Left lung (tissue), 14 donors: ENCODE measurements at places on chromosomes 7 and 10. TPM values are rescaled to one million over a fixed set of nuclear protein-coding genes. Genes with fewer than 3 reads are reported as not detected.

DNA sequence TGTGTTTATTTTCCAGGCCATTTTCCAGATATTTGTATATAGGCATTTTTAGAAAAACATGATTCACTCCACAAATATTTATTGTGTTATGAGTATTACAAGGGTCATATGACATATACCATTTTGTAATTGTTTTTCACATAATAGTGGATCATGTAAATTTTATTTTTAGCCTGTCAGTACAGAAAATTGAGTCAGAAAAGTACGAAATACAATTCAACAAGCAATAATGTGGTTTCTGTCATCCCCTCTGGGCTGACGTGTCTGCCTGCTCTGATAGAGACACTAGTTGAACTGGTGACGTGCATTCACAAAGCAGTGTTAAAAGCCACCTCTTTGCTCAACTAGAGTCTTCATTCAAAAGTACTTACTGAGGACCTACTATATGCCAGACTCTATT is 97.9 kb upstream of the STEAP1B start:
- no peak for DNase-seq

DNA sequence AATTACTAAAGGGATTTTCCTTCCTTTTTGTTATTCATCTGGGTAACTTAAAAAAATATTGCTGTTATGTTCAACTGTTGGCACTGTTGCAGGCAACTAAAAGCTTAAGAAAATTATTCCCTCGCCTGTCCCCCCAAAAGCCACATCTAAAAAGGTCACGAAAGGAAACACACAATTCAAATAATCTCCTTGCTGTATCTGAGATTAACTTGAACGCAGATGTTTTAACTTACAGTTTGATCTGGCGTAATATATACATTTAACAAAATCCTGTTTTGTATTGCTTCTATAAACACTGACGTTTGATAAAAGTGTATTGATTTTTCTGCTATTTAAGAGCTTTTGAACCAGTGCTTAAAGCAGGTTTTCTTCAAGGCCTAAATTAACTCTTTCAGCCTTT is 432.1 kb downstream of the SUGCT start:
- no peak for DNase-seq

DNA sequence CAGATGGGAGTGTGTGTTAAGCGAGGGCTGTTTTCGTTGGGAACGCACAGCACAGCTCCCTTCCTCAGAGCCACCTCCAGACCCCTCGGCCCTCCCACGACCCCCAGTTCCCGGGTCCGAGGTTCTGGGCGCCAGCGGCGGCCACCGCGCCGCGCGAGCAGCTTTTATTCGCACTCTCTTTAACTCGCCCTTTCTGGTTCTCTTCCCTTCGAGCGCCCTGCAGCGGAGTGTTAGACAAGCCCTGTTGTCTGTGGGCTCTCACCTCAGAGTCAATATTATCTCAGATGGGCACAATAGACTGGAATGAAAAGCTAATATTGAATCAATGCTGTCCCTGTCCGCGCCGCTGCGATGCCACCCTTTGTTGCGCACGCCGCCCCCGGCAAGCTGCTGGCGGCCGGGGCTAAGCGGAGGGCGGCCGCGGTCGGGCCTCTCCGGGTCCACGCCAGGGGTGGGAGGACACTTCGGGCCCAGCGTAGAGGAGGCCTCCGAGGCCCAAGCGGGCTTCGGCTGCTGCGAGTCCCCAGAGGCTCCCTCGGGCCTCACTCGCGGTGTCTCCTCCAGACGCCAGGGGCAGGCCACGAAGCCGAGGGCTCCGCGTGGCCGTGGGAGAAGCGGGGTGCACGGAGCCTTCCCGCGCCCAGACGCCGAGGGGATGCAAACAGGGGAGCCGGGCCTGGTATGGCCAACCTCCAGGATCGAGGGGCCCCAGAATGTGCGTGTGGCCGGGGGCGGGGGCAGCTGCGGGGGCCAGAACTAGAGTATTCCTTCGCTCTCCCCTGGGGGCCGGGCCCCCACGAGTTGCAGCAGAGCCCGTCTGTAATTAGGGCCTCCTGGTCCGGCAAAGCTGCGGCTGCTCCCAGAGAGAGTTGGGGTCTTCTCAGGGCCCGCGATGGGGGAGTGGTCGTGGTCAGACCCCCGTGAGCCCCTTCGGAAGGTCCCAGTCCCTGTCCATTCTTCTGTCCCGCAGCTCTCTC is 7.9 kb upstream of the EMX2 start:
- DNase-seq: no peak

DNA sequence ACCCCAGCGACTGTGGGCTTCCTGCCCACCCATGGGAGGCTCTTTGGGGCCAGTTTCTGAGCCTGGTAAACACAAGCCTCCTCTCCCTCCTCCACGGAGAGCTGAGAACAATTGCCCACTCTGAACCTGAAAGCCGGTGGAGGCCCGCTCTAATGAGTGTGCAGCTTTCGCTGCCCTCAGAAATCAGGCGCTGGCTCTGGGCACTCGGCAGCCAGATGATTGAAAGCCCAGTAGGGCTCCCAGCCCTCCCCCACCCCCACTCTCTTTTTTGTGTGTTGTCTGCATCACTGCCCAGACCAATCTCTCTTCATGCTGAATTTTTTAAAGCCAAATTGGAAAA is 438.9 kb downstream of the RPS24 start:
- no peak for DNase-seq

DNA sequence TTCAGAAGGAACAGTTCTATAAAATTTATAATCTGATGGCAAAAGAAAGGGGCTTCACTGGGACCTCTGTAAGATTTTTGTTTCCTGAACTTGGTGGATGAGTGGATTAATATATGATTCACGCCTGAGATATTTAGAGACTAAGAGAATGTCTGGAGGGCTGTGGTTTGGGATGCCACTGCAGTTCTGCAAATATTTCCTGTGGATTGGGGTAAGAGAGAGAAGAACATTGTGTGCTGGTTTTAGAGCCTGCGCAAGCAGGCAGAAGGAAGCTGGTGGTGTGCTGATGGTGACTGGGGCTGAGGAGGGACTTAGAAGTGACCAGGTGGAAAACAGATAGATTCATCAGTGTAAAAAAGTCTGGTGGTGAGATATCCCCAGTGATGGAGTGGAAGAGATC is 87.0 kb downstream of the SUGCT start:
- DNase-seq: no peak

DNA sequence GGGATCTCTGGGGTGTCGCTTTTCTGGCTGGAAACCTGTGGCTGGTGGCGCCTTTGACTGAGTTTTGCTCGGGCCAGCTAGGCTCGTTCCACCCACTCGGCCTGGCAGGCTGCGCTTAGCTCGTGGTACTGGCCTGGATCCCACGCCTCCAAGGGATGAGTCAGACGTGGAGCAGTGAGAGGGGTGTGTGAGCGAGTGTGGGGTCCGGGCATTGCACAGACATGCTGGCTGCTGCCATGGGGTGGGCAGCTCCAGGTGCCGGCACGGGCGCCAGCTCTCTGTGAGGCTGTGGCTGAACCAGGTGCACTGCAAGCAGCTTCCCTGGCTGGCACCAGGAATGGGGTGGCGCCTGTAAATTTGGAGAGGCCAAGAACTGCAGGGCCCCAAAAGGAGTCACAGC is 63.1 kb upstream of the CACNA2D1 start:
- no peak for DNase-seq

DNA sequence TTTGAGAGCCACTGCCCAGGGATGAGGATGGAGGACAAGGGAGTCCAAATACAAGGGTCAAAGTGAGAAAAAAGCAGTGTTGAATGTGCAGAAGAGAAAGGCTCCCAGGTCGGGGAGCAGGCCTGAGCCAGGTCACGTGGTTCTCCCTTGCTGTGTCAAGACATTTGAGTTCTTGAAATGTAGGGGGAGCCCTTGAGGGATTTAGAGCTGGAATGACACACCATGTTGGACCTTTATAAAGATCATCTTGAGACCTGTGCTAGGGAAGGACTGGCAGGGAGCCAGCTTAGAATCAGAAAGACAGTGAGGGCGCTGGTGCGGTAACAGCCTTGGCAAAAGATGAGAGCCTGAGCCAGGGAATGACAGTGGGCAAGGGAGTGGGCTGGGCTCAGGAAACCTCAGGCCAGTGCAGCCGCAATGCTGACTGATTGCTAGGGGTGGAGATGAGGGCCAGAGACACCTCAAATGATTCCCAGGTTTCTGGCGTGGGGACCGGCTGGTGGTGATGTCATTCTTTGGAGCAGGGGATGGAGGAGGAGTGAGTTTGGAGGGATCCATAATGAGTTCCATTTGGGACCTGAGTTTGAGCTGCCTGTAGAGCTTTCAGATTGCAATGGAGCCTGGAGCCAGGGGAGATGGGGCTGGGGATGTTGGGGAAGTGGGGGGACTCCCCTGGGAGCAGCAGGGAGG is 120.1 kb downstream of the PTPN20 start:
- DNase-seq: peak; percentile 16

- no peak for DNase-seq
Observed at GRCh38 chr10:121262774-121263430, 335.3 kb downstream of the FGFR2 start.

Gene CHST15
- polyA plus RNA-seq: 13.7 TPM

Gene TAS2R41
- not detected for polyA plus RNA-seq

Gene SPDYE6
- 8.0 TPM for polyA plus RNA-seq

Gene BLNK
- 18.8 TPM for polyA plus RNA-seq
